Suppressor macrophage treated with lipopolysaccharide for 1 hour (primary cell): ENCODE measurements at places on chromosomes 7 and 10.

- DNase-seq: no peak
Observed at GRCh38 chr7:36985316-36985715, 261.0 kb upstream of the AOAH start.

DNA sequence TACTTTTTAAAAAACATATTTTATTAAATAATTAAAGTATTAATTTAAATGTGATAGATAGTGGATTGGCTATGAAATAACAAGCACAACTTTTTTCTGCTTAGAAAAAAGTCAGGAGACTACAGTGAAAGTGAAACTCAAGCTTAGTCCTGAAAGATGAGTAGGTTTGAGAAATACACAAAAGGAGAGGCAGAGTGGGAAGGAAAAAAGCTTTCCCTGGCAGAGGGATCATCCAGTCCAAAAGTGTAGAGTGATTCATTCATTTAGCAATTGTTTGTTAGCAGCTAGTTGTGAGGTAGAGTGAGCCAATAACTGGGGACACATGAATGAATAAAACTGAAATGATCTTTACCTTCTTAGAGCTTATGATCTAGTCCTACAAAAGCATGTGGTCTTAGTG lies 93.5 kb downstream of the FOXP2 start:
- DNase-seq: no peak

DNA sequence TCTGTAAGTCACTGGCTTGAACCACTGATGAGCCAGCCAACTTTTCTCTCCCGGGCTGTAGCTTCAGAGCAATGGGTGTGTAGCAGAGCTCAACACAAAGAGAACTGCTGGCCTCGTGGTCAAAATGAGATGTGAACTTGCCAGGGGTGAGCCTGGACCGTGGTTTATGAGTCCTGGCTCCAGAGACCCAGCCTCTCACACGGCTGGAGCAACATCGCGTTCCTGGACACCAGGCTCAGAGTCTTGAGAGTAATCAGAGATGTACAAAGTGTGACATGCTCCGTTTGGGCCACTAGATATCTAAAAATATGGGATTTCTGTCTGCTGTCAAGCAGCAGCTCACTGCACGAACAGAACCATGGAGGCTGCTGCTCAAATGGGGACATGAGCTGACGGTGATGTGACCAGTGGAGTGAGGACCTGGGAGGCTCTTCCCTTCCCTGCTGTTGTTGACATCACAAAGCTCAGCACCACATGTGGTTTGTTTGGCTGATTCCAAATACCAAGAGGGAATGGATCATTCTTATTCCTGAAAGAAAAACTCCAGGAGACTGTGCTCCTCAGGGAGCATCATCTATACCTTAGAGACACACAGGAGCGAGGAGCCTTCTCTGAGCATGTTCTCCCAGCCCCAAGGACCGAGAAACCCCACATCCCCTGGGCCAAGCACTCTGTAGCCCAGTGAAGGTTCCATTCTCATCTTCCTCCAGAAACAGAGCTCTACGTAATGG lies 9.2 kb upstream of the SVIL start:
- no peak for DNase-seq

GRCh38 chr7:43119371-43120075 lies 7.1 kb downstream of the HECW1 start:
- DNase-seq: no peak

DNA sequence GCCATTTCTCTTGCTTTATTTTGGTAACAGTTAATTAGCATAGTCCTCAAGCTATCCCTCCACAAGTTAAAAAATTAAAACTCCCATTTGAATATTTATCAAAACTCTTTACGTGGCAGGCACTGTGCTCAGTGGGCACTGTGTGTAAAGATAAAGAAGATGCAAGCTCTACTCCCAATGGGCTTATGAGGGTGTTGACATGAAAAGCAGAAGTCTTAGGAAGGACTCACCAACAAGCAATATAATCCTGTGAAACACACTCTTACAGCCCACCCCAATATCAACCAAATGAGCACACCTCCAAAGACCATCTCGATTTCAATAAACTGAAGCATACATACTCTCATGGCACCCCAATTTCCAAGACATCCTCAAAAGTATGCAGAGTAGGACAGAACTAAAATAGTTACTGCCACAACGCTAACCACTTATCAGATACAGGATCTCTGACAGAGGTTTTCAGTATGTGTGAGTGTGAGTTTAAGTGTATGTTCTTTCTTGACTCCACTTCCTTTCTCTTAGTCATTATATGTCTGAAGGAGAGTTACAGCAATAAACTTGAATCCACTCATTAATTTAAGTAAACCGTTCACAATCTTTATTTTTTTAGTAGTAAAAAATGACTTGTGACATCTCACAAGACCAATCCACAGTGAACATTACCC lies 120.0 kb downstream of the PDE1C start:
- no peak for DNase-seq

DNA sequence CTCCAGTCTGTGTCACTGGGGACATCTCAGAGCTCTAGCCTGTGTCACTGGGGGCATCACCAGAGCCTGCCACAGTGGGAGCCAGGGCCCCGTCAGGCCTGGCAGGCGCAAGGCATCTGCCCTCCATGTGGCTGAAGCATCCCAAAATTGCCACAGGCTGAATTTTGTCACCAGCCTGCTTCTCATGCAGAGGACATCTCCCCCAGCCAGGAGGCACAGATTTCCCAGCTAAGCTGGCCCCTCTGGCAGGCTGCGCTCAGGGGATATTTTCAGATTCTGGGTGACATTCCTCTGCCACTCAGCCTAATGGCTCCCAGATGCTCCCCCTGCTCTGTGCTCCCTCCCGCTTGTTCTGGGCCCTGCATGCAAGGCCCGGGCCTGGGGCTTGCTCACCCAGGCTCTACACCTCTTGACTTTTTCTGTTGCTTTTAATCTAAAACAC lies 64.6 kb downstream of the COL13A1 start:
- no peak for DNase-seq

DNA sequence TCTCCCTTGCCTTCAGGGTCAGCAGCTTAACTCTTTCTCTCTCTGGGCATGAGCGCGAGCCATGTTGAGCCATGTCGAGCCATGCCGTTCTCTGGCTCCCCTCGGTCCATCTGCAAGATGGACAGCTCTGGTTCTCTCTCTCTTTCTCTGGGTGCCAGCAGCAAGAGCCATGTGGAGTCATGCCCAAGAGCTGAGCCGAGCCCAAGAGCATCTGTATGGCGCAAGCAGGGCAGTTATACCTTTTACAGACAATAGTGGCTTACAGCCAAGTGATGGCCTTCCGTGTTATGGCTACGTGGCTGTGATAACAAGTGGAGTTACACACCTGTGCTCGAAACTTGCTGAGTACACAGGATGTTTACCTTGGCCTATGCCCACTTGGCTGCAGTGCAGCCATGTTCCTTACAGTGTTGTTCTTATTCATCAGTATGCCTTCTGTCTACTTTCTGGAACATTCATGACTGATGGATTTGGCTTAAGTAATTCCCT lies 327.7 kb downstream of the GLRX3 start:
- no peak for DNase-seq

GRCh38 chr10:124977648-124978375 lies 35.9 kb downstream of the ZRANB1 start:
- DNase-seq: no peak

- DNase-seq: no peak
Observed at GRCh38 chr7:99096124-99096887, 47.6 kb downstream of the SMURF1 start.

GRCh38 chr10:1162481-1163203 lies 106.5 kb downstream of the WDR37 start:
- no peak for DNase-seq

DNA sequence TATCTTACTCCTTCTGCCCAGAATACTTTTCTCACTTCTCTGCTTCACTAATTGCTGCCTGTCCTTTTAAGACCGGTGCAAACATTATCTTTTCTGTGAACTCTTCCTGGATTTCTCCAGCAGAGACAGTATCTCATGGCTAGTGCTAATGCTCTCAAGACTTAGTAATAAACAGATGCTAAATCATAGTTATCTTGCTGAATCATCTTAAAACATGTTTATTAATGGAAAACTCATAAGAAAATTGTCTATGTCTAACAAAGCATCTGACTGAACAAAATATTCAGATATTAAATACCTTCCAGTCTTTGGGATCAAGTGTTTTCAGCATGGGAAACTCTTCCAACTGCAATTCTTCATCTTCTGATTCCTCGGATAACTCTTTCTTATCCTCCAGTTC lies 3.1 kb downstream of the DNAJC2 start:
- DNase-seq: no peak

DNA sequence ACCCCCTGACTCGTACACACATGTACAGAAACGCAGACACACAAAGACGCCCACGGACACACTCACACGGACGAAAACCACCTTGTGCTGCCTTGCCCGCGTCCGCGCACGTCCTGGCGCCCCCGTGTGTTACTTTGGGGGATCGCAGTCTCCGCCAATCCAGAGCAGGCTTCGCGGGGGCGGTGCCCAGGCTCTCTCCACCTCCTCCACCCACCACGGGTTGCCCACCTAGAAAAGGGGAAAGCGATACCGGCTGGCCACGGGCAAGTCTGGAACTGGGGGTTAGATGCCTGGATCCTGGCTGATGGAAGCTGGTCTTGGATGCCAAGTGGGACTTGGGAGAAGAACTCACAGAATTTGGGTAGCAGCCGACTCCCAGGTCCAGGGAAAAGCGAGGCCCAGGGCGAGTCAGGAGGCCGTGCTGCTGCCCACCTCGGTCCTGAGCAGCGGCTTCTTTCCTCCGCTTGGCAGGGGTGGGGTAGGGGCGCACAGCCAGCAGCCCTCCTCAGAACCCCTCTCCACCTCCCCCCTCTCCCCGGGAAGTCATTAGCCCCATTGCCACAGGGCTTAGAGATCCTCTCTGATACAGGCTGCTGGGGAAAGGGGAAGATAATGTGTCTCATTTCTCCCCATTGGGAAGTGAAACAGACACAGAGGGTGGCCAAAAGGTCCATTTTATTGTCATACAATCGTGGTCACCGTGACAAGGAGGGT lies 4.6 kb upstream of the VGF start:
- DNase-seq: peak; percentile 86

GRCh38 chr7:134942690-134943466 lies 43.4 kb upstream of the AGBL3 start:
- DNase-seq: no peak

DNA sequence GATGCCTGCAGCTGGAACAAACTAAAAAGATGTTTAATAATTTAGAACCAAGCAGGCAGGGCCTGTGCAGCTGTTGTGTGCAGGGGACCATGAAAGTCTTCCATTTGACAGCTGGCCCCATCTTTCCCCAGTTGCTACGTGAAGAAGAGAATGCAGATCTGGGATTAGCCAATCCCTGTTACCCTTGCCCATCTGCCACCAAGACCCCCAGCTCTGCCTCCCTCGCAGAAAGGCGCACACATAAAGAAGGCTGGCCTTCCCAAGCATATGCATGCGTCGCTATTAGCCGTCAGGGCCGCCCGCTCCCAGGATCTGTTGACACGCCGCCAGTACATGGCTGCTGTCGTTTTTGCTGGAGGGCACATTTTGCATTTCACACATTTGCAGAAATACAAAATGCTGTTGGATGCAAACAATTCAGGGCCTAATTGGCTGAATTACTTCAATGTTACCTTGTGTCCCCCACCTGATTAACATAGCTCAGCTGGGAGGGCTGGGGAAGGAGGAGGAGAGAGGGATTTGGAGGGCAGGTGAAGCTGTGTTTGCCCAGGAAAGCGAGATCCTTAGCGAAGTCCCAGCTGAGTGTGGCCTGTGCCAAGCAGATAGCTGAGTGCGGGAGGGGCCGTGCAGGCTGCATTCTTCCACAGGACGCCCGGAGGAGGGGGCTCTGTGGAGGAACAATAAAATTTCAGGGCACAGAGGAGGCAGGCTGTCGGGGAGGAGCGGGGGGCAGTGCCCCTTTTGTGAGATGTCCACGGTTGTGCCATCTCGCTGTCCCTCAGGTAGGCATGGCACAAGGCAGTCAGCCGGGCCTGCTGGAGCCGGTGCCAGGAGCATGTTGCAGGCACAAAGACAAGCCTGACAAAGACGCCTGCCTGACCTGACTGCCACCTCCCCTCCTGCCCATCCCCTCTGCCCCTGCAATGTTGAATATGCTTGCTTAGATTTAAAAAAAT lies 443.0 kb upstream of the MKI67 start:
- no peak for DNase-seq

GRCh38 chr7:70647801-70648498 lies 484.0 kb upstream of the GALNT17 start:
- DNase-seq: no peak

- peak; percentile 39 for DNase-seq
Observed at GRCh38 chr7:128025819-128026218, 5.4 kb downstream of the LRRC4 start.

GRCh38 chr7:101555269-101555920 lies 73.7 kb downstream of the MYL10 start:
- DNase-seq: no peak

DNA sequence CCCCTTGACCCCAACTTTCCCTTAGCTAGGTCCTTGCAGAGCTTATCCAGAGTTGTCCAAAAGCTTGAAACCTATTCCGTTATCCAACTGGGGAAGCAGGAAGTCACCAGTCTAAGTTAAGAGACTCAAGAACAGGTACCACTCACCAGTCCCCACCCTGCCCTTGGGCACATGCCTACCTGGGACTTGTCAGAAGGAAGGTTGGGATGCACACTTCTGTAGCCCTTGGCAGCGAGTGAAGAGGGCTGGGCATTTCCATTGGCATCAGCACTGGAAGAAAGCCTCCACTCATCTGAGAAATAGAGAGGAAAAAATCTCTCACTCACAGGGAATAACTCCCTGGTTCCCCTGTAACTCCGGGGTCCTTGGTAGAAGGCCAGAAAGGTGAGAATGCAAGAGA lies 131.0 kb upstream of the PDLIM1 start:
- no peak for DNase-seq

- DNase-seq: peak; percentile 20
Observed at GRCh38 chr7:27661811-27662489, 733 bp downstream of the HIBADH start.

- DNase-seq: peak; percentile 48
Observed at GRCh38 chr7:101104799-101105198, 19.5 kb downstream of the TRIM56 start.

GRCh38 chr10:116190883-116191282 lies 82.1 kb downstream of the GFRA1 start:
- no peak for DNase-seq

GRCh38 chr10:5618829-5619228 lies 47.6 kb downstream of the ASB13 start:
- no peak for DNase-seq

DNA sequence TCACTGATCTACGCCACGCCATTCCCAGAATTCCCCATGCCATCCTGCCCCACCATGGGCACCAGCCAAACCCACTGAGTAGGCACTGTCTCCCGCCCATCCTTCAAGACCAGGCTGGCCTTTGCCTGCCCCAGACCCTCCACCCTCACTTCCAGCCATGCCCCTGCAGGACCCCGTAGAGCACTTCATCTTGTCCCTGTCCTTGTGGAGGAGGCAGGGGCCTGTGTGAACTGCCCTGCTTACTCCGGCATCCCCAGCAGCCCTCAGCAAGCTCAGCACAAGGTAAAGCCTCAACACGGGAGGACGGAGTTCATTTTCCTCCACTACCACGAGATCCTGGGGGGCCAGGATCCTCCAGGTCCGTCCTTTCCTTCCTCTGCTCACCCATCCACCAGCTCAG lies 577.7 kb downstream of the PTPRN2 start:
- no peak for DNase-seq

- DNase-seq: no peak
Observed at GRCh38 chr7:33998476-33998875, 93.1 kb downstream of the BMPER start.
